ENCODE measurements at places on chromosomes 11 and 22. TPM values are rescaled to one million over a fixed set of nuclear protein-coding genes. Genes with fewer than 3 reads are reported as not detected.

DNA sequence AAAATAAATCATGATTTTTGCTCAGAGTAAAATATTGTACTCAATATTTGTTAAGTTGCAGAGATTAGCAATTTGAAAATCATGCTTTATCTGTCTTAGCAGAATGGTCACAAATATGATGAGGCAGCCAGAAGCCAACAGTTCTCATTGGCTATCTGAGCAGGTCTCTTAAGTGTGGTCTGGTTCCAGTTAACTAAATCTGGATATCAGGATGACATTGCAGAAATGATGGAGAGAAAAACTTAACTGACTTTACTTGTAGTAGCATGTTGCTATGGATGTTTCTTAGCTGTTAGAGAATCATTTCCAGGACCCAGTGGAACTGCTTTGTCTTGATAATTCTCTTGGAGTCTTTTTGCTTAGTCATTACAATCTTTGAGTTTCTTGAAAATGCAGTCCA, 1070.3 kb downstream of the JRKL start:
- no peak for DNase-seq

DNA sequence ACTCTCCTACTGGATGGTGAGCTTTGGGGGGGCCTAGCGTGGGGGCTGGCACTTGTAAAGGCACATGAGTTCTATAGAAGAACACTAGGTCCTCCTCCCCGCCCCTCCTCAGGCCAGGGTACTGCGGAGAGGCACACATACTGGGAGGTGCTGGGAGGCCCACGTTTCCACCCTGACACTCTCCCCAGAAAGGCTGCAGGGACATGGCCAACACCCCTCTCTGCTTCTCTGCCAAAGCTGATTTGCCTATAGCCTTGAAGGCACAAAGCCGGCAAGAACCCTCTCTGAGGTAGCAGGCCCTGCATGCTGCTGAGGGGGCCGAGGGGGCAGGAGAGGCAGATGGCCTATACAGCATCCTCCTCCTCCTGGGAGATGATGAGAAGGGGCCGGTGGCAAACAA, 112.8 kb downstream of the BUD13 start:
- DNase-seq, result peak; percentile 41

BCO2 gene
- 3.8 TPM for total RNA-seq

CELSR1 gene
- 2.8 TPM for total RNA-seq

GRCh38 chr11:115869780-115870431, 365.7 kb upstream of the CADM1 start:
- DNase-seq, result no peak

DNA sequence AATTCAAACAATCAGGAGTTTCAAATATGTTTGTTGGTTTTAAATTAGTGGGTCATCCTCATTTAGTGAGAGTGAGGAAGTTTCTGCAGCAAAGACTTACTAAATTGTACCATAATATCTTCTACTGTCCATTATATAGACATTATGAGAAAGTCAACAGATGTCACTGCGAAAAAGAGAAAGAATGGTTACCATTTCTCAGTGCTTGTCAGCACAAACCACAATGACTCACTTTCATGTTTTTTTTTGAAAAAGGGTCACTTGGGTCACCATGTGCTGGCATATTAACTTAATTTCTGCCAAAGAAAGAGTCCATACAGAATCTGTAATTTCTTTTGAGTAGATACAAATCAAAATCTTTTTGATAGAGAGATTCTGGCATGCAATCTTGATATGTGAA, 924.6 kb upstream of the FAT3 start:
- no peak for DNase-seq

PIH1D2 gene
- 0.86 TPM for total RNA-seq
